ENCODE measurements at places on chromosomes 5 and 9. TPM values are rescaled to one million over a fixed set of nuclear protein-coding genes. Genes with fewer than 3 reads are reported as not detected.

BTNL8 gene
- not detected for total RNA-seq

C9 gene
- total RNA-seq, result 1.4 TPM

DOCK8 gene
- not detected for total RNA-seq

PLK2 gene
- 1,550 TPM for total RNA-seq

CDX1 gene
- total RNA-seq, result 0.15 TPM

PHF19 gene
- total RNA-seq, result 23.4 TPM

IL4 gene
- not detected for total RNA-seq

ORM2 gene
- not detected for total RNA-seq

CTNND2 gene
- total RNA-seq, result not detected

RAPGEF1 gene
- total RNA-seq, result 11.0 TPM

ABO gene
- not detected for total RNA-seq

STPG3 gene
- not detected for total RNA-seq

ZBTB26 gene
- total RNA-seq, result 1.8 TPM

IFNA2 gene
- total RNA-seq, result not detected

AQP7 gene
- total RNA-seq, result 1.6 TPM

ZNF462 gene
- total RNA-seq, result 15.3 TPM

SLC9A3 gene
- 0.60 TPM for total RNA-seq

TAF1L gene
- not detected for total RNA-seq

SPINK13 gene
- not detected for total RNA-seq

CCNJL gene
- 1.6 TPM for total RNA-seq

IL17B gene
- not detected for total RNA-seq

TAF11L10 gene
- not detected for total RNA-seq

LRRC19 gene
- total RNA-seq, result not detected

CRB2 gene
- not detected for total RNA-seq

BRD3OS gene
- 11.0 TPM for total RNA-seq

ZNF483 gene
- total RNA-seq, result 0.60 TPM
